RPMI7951 (cell line): ENCODE measurements at places on chromosomes 16 and 17.

- no peak for DNase-seq
Observed at GRCh38 chr16:79365702-79366101, 234.8 kb downstream of the MAF start.

DNA sequence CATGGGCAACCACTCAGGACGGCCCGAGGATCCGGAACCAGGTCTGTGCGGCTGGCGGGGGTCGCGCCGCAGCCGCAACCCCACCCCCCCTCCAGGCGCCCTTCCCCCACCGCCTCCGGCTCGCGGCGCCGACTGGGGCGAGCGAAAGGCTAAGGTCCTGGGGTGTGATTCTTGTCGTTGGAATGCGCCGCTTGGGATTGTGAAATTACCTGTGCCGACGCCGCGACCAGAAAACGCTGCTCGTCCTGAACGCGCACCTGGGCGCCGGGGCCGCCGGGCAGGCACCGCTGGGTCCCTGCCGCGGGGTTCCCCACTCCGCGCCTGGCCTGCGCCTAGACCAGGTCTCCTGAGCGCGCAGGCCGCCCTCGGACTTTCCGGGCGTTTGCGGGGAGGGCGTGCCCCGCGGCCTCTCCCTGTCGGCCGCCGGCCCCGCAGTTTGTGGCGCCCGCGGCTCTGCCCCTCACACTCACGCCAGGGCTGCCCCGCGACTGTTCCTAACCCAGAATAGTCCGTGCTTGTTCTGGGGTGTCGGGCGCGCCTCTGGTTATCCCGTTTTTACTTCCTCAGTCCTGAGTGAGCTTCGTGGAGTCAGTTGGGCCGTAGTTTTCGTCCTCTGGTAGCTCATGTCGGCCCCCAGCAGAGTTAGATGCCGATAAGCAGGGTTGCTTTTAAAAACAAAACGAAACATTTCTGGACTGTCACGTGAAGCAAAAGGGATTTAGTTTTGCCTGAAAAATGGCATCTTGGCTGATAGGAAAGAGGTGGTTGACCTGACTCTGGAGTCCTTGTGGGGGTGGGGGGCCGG, 147.2 kb downstream of the SPECC1 start:
- DNase-seq, result peak; percentile 39

DNA sequence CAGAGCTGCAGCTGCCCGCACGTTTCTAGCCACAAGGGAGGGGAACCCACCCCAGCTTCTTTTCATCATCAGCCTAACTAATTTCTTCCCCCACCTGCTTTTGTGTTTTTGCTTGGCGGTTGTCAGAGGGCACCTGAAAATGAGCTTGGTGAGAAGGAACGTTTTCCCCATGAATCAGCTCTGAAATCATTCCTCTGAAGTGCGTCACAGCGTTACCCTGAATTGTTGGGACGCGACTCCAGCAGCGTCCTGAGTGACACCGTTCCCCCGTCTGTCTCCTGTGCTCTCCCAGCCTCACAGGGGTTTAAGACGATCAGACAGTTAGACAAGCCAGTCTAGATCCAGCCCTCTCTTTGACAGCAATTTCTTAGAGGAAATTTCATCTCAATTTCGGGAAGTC, 722.9 kb upstream of the EEF2KMT start:
- no peak for DNase-seq

DNA sequence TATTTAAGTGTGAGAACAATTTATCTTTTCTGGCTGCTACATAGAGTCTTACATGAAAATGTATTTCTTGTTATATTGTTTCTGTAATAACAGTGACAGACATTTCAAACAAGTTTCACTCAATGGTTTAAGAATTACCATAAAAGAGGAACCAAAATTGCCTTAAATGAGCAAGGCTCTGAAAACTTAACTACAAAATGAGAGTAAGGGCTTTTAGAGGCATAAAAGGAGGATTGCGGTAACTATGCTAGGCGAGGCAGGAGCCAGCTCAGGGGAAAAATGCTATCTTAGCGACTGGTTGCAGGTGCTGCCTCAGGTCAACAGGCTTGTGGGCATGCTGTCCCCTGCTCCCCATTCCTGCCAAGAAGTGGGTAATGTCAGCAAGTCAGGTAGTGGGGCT, 81.7 kb upstream of the MSI2 start:
- DNase-seq, result no peak

- DNase-seq, result no peak
Observed at GRCh38 chr17:79843474-79843815, 4.2 kb upstream of the CBX4 start.

DNA sequence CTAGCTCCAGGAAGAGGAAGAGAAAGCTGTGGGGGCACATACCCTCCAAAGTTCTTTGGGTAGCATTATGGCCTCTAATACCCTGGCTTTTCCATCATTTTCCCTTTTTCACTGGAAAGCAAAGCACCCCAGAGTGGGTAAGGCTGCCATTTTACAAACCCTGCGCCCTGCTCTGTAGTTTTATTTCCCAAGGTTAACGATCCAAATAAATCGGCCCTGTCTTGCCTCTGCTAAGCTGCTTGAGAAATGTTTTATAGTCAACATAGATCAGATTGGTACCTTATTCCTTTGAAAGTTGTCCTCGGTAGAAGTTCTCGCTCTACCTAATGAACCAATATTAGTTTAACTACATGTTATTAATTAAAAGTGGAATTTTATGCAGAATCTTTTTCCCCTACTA, 328.2 kb downstream of the NPIPA8 start:
- DNase-seq, result no peak

DNA sequence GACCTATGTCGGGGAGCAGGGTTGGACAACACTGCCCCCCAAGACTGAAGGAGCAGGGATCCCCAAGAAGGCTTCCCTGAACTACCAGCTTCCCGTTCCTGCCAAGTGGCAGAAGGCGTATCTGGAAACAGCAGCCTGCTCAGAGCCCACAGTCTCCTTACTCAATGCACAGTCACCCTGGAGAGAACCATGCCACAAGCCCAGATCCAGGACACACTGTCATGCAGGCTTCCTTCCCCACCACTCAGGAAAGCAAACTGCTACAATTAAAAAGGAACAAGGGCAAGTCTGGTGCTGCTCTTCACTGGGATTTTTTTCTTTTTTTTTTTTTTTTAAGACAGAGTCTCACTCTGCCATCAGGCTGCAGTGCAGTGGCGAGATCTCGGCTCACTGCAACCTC, 8.2 kb downstream of the WDR45B start:
- no peak for DNase-seq

DNA sequence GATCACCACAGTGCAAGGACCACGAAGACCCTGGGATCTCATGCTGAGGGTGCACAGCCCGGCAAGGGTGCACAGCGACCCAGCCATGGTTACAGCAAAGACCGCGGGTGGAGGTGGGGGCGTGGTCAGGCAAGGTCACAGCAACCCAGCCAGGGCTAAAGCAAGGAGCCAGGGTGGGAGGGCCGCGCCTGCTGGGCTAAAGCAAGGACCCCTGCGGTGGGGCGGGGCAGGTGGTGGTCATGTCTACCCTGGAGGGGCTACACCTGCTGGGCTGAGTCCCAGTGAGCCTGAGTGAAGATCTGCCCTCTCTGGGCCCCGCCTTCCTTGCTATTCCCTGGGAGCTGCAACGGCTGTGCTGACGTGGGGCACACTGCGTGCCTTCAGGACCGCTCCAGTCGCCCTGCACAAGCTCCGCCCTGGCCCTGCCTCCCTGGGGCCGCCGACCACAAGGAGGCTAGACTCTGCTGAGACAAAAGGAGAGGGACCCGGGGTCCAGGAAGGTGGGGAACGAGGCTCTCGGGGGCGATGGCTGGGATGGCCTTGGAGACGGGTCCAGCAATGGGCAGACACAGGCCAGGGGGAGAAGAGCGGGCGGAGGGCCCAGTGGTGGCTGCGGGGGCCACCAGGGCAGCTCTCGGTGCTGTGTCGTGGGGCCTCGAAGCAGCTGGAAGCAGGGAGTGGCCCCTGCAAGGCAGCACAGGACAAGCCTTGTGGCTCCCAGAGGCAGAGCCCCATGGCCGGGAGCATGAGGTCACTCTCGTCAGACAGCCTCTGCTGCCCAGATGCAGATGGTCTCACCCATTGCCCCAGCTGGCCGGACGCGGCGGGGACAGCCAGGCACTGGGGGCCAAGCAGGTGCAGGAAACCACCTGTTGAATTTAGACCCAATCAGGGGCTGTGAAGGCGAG, 52.8 kb downstream of the CBFA2T3 start:
- DNase-seq, result peak; percentile 70

GRCh38 chr17:73369111-73369521, 57.3 kb upstream of the CDC42EP4 start:
- DNase-seq, result no peak

DNA sequence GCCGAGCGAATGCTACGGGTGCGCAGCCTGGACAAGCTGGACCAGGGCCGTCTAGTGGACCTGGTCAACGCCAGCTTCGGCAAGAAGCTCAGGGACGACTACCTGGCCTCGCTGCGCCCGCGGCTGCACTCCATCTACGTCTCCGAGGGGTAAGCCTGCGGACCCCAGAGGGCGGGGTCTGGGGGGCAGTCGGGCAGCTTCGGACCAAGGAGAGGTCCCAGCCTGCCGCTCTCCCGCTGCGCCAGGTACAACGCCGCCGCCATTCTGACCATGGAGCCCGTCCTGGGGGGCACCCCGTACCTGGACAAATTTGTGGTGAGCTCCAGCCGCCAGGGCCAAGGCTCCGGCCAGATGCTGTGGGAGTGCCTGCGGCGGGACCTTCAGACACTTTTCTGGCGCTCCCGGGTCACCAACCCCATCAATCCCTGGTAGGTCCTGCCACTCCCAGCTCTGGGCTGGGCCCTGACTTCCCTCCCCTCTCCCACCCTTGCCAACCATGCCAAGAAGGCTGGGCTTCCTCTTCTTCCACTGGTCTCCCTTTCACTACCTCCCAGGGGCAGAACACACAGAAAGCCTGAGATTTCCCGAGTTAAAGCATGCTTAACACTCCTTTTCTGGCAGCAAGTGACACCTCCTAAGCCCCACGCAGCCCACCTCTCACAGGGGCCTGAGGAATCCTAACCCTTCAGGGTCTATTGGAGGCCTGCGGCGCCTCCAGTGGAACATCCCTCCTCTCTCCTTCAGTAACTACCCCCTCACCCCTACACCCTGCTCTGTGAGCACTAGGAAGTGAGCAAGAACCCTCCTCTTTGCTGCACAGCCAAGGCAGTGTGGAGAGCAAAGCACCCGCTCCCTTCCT, 3.2 kb downstream of the NAGS start:
- DNase-seq, result peak; percentile 54

GRCh38 chr16:21268236-21268635, 9.9 kb downstream of the CRYM start:
- no peak for DNase-seq

DNA sequence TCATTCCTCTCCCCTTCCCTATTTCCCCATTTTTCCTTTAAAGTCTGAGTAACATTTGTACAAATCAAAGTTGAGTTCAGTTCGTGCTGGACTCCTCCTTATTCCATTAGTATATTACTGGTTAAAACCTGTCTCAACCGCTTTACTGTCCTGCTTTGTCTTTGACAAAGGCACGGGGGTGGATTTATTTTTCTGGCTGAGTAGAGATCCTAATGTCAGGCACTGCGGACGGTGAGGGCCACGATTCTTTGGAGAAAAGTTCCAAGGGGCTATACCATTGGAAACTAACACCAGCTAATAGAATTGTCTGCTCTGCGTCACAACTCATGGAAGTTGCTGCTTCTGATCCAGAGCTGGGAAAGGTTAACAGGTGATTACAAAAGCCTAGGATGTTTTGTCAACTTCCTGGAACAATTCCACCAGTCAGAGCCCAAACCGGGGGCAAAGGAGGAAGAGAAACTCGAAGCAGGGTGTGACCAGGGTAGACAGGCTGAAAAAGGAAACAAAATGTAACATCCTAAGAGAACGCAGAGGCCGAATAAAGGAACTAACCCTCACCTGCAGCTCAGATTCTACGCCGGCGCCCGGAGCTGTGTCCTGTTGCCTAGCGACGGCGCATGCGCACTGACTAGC, 12.4 kb downstream of the TAT start:
- DNase-seq, result no peak

DNA sequence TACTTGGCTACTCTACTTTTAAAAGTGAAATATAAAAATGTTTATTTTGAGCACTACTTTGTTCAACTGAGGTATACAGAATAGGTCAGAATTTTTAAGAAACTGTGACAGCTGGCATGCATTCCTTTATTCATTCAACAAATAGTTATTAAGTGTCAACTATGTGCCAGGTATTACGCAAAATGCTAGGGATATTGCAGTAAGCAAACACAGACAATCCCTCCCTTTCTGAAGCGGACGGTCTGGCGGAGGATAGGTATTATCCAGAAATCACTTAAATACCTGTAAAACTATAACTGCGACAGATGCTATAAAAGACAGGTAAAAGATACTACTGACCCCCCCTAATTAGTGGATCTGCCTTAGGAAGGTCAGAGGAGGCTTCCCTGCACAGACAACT, 26.1 kb downstream of the METTL16 start:
- no peak for DNase-seq

DNA sequence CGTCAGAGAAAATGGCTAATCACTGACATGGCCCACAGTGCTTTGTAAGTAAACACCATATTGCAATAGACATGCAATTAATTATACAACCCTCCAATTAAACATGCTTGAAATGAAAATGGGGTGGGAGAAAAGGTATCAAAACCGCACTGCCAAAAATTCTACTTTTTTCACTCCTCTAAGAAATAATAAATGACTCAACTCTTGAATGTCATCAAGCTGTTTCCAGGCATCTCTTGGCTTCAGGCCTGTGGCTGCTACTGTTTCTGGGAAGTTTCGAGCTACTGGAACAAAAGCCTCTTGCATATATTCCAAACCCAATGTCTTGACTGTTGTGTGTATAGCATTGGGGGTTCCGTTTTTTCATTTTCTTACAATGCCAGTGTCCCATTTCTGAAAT, 412.6 kb downstream of the RBFOX1 start:
- DNase-seq, result no peak

DNA sequence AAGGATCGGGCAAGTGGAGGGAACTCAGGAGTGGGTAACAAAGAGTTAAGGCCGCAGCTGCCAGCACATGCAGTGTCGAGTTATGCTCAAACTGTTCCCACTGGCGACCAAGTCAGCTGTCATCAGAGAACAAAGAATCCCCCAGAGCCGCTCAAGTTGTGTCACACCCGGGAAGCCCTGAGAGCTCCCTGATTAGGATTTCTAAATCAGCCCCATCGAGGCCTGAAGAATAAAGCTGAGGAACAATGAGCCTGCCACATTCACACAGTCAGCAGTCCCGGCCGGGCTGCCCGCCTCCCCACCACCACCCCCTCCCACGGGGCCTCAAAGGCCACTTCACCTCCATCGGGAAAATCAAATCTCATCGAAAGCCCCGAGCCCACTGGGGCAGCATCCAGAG, 84.5 kb downstream of the SOX9 start:
- DNase-seq, result no peak

GRCh38 chr17:27878776-27879562, 14.2 kb downstream of the LYRM9 start:
- DNase-seq, result no peak

GRCh38 chr17:28925912-28926365, 23.1 kb upstream of the DHRS13 start:
- DNase-seq, result peak; percentile 78

DNA sequence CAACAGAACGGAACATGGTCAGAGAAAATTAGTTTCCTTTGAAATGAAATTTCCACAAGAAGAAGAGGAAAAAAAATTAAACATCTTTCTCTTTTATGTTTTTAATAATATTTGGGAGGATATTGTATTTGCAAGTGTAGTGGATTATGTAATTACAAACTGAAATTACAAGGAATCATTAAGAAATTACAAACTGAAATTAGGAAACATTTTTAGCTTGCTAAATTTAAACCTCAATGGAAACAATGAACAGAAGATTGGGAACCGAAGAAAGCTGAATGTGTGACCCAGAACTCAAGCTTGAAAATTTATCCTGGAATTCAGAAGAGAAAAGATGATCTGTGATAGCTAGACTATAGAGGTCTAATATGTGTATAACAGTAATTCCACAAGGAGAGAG, 4.4 kb upstream of the PIK3R5 start:
- no peak for DNase-seq
